ENCODE measurements at places on chromosomes 4 and X.

GRCh38 chr4:152928286-152928685, 7.8 kb upstream of the FHDC1 start:
- DNase-seq, result no peak

DNA sequence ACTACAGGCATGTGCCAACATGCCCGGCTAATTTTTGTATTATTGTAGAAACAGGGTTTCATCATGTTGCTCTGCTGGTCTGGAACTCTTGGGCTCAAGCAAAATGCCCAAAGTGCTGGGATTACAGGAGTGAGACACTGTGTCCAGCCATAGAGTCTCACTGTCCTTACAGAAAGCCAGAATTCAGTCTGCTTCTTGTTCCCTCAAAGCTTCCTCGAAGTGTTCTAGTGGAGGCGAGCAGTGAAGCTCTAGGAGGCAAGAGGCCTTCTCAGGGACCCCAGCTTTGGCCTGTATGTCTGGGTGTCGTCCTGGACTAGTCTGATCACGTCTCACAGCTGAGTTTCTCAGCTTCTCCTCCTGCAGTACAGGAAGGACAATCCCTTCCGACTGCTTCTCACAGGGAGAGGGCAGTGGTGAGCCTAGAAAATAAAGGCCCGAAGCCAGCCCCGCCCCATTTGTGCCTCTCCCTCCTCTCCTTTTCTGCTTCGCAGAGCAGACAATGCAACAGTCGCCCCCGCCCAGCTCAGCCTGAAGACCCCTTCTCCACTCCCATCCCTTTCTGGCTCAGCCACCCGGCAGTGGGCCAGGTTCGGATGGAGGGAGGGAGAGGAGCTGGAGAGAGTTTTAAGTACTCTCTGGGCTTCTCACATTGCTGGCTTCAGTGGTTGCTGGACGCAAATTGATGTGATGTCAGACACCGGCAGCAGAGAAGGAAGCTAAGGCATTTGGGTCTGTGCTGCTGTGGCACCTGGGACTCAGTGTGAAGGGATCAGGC, 11.1 kb upstream of the FAM3A start:
- no peak for DNase-seq

DNA sequence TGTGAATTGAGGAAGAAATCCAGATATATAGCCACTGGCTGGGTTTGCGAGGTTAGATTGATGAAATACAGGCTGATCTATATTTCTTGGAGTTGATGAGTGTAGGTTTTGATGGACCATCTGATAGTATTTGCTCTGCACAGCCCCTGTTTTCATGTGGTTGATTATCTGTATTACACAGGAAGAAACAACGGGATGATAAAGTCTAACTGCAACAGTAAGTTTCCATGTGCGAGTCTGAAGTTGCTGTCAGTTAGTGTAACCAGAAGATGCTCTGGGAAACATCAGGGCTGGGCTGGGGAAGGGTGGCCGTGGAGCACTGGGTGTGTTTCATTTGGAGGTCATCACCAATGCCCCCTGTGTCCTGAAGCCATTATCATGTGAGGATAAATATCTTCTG, 148.4 kb upstream of the SFRP2 start:
- no peak for DNase-seq

- DNase-seq, result no peak
Observed at GRCh38 chrX:151039351-151039750, 56.2 kb downstream of the HMGB3 start.

GRCh38 chrX:40205471-40205870, 107.7 kb upstream of the BCOR start:
- DNase-seq, result no peak

DNA sequence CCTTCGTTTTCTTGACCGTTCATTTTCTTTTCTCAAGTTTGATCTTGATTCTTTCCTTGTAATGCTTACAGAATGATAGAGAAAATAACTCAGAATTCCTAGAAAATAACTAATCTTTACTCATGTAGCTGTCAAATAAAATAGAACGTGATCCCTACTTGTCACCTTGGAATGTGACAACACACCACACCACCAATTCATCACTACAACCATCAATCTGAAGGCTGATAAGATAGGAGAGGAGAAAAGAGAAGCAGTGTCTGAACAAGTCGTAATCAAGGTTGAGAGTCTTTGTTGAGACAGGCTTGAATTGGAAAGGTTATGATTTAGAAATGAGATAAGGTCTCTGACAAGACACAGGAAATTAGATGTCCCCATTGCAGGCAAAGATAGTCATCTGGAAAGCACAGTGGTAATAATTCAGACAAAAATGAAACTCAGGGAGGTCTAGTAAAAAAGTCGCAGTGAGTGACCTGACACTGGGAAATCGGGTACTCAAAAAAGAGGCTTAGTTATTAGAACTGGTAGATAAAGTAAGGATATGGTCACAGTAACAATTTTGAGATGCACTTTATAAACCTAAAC, 456.2 kb downstream of the FAT4 start:
- no peak for DNase-seq

GRCh38 chr4:185566425-185566824, 31.1 kb upstream of the PDLIM3 start:
- no peak for DNase-seq

DNA sequence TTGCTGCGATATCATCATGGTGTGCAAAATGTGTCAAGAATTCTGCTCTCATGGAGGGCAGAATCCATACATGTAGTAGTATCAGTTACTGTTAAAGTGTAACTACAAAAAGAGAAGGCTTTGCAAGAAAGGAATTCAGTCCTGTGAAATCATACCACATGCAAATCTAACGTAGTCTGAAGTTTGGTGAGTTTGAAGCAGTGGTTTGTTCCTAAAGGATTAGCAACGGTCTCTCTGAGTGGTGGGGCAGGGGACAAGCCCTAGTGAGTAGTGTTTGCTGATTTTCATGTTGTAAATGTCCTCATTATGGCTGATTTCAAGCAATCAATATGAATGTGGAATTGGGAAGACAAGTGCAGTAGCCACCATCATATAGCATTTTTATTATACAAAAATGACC, 47.1 kb upstream of the CLNK start:
- DNase-seq, result no peak

GRCh38 chrX:154348114-154348531, 26.3 kb downstream of the FLNA start:
- no peak for DNase-seq

- DNase-seq, result no peak
Observed at GRCh38 chr4:74235135-74235534, 73.1 kb upstream of the EPGN start.

DNA sequence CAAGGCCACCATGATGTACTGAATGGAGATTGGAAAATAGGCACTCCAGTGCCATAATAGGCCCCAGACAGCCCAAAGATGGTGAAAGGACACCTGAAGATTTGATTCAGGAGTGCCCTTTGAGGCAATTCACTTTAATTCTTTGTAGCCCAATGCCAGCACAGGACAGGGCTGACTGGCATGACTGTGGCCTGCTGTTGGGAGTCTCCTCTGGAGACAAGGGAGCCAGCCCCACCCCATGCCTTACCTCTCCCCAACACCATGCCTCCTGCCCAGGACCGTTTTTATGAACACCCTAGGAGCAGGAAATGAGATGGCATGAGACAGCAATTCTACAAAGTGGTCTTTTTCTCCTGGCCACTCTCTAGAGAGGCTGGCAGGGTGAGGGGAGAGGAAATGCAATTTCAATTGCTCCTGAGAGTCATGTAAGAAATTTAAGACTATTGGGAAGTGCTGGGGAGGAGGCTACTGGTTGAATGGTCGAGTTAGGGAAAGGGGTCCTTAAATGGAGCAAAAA, 94.2 kb upstream of the MAMLD1 start:
- DNase-seq, result peak; percentile 55

DNA sequence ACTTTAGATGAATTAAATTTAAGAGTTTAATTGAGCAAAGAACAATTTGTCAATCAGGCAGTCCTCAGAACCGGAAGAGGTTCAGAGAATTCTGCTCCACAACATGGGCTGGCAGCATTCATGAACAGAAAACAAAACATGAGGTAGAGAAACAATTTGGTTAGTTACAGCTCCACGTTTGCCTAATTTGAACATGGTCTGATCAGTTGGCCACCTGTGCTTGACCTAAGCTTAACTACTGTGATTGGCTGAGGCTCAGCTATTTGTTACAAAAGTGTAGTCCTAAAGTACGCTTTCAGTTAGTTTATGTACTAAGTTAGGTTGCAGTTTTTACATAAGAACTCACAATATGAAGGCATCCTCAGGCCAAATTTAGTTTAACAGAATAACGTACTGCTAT, 258.6 kb downstream of the ADAM29 start:
- DNase-seq, result no peak

DNA sequence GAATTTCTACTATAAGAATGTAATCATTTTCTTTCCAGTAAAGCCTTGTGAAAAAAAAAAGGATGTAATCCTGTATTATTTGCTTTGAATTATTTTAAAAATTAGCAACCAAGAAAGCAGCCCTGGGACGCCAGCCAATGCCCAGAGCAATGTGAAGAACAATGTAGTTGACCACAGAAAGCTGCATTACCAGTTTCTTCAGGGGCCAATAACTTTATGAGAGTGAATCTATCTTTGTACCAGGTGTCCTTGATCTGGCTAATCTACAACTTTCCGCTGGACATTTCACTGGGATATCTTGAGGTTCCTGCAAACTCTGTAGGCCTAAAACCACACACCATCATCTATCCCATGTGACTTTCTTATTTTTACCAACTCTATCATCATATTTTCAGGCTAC, 7.6 kb upstream of the KLHL2 start:
- DNase-seq, result no peak

DNA sequence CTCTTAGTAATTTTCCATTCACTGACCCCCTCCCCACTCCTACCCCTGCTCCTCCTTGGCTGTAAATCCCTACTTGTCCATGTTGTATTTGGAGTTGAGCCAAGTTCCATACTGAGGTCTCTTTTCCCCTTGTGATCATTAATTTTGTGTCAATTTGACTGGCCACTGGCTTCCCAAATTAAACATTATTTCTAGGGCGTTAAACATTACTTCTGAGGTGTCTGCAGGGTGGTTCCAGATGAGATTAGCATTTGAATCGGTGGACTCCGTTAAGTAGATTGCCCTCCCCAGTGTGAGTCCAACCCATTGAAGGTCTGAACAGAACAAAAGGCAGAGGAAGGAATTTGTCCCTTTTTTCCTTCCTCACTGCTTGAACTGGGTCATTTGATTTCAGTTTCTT, 25.7 kb downstream of the SLC39A8 start:
- DNase-seq, result no peak

DNA sequence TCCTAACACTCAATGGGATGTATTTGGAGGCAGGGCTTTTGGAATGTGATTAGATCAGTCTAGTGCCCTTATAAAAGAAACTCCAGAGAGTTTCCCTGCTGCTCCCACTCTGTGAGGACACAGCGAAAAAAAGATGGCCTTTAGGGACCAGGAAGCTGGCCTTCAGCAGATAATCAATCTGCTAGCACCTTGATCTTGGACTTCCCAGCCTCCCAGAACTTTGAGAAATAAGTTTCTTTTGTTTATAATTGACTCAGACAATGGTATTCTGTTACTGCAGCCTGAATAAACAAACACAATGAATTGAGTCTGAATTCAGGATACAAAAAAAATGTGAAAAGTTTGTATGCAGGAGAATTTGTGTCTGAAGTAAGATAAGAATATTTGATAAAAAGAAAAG, 842.1 kb downstream of the FSTL5 start:
- DNase-seq, result no peak

DNA sequence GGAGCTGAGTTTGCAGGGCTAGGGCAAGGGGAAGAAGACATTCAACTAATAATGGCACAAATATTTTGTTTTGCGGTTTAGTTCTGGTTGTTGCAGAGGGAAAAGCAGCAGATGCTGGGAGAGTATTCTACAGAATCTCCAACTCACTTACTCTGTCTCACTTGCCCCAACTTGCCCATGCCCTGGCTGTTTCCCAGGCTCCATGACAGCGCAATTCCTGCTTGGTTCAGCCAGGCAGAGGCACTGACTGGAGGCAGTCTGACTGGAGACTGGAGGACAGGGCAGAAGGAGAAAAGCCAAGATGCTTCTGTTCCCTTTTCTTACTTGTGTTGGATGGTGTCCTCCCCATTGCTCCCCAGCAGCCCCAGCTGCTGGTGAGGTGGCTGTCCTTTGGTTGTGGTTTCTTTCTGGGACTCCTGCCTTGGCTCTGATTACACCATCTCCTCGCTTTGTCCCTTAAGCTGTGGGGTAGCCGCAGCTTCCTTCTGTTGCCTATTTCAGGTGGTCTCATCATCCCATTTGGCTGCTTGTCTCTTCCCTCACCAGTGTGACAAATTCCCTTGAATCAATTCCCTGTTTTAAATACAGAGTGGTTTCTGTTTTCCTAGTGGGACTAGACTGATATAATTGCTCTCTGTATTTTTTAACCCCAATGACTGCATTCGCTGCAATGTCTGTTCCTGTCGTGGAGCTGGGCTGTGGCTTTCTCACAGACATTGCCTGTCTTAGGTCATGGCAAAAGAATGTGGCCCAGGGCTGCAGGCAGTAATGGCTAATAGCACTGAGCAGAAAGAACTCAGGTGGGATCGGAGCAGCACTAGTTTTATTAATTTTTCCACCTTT, 24.2 kb upstream of the RASL11B start:
- DNase-seq, result no peak

- no peak for DNase-seq
Observed at GRCh38 chr4:37073226-37073840, 171.2 kb upstream of the NWD2 start.

GRCh38 chrX:39577985-39578869, 519.5 kb downstream of the BCOR start:
- no peak for DNase-seq

DNA sequence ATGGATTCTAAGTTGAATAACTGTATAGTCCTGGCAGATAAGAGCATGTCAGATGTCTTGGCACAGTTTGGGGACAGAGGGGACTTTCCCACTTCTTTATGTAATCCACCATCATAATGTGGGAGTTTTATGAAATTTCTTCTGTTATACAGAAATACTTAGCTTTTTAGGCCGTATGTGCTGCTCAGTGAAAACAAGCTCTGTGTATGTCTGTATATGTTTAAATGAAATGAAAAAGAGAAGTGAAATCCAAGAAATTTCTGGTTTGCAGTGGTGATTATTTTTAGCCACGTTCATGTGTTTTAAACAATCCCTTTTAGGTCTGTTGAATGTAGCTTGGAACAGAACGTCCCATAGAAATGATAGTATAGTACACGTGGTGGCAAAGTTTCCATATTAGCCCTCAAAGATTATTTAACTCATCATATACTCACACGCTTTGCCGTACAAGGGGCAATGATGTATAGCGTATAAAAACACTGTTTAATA, 41.0 kb downstream of the GAB1 start:
- DNase-seq, result no peak

GRCh38 chrX:111581086-111581485, 69.6 kb downstream of the SERTM2 start:
- no peak for DNase-seq

DNA sequence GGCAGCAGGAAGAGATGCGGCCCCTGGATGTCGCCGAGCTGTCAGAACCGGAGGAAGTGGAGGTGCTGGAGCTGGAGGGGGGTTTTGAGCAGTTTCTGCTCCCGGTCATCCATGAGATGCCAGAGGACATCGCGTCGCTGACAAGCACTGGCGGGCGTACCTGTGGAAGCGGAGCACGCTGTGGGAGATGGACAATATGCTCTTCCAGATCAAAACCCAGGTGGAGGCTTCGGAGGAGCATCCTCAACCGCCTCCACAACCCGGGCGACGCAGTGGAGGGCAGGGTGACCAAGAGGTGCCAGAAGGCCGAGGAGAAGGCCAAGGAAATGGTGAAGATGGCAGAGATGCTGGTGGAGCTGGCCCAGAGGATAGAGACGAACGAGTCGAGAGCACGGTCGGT, 7.6 kb upstream of the CCNQ start:
- no peak for DNase-seq

GRCh38 chrX:73817393-73818199, 254.6 kb downstream of the CHIC1 start:
- no peak for DNase-seq
